GM23248 (cell line): ENCODE measurements at places on chromosomes 5 and 9.
A peak's percentile ranks its signal among the peaks of the same experiment; 100 is the strongest.

- DNase-seq, result no peak
Measured at GRCh38 chr9:124290053-124290591, 32.4 kb downstream of the NEK6 start.

DNA sequence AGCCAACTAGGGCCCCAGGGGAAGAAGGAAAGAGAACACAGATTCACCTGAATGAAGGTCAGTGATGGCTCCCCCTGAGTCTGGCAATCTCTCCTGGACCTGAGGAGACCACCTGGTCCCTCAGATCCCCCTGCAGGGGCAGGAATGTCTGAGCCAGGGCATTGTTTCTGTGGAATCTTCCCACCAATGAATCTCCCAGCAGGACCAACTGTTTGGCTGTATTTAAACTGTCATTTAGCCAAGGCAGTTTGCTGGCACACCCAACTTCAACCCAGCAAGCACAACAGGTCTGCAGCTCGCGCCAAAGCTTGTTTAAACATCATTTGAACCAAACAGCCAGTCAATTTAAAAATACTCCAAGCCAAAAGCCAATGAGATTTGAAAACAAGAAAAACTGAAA, 92.6 kb downstream of the SH3TC2 start:
- DNase-seq, result no peak

DNA sequence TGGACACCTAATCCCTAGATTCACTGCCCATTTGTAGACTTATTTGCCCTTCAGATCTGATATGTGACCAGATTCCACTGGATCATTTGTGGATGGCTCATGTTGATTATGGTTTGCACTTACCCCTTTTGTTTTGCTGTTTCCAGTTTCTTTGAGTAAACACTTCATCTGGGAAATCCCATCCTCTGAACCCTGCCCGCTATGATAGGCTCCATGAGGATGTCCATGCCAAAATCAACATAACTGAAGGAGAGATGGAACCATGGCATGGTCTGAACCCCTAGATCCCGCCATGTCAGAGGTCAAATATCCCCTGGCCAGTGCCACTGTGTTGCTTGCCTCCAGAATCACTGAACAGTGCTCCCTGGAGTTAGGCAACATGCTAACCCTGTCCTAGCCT, 11.7 kb upstream of the FEM1C start:
- no peak for DNase-seq

DNA sequence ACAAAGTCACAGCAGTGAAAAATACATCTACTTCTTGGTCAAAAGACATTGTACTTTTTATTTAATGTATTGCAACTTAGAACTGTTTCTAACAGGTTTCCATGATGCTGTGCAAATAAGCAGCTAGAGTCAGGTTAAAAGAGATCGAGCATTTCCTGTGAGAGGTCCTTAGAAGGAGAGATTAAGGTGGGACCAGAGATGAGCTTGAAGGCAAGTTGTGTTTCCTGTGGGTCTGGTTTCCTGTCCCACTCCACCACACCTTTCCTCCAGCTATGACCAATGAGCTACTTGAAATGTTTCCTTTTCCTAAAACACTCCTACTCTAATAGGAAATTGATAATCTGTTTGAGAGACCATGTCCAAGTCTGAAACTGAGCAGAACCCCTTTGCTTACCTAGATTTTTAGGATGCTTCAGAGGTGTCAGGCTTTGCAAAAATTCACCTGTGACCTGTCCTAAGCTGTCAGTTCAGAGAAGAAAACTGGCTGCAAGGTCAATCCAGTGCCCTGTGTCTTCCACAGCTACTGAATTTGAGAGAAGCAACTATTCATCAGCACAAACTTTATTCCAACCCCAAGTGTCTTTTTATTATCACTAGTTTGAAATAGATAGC, 13.1 kb upstream of the RLN1 start:
- DNase-seq, result no peak

DNA sequence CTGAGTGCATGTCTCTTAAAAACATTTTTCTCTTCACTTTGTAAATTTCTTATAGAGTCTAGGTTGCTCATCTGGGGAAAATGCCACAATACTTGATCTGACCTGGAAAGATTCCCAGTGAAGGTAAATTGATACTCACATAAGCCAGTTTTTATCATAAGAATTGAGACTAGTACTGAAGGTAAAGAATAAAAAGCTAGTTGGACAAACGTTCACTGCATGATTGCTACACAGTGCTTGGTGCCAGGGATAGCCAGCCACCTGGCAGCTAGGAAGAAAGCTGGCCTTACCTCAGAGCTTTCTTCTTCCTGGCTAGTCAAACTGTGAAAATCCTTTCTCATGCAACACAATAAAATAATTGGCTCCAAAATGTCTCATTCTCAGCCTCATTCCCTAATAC, 77.1 kb downstream of the MUSK start:
- DNase-seq, result peak; percentile 36

GRCh38 chr5:156922207-156922792, 40.7 kb downstream of the TIMD4 start:
- no peak for DNase-seq

GRCh38 chr5:143442385-143442784, 38.9 kb upstream of the NR3C1 start:
- peak; percentile 81 for DNase-seq
